ENCODE measurements at places on chromosomes 2 and 18.

GRCh38 chr2:128196026-128196425, 105.0 kb downstream of the UGGT1 start:
- no peak for DNase-seq

- no peak for DNase-seq
These were observed 395.8 kb downstream of the LNPK start for GRCh38 chr2:175606010-175606841.

DNA sequence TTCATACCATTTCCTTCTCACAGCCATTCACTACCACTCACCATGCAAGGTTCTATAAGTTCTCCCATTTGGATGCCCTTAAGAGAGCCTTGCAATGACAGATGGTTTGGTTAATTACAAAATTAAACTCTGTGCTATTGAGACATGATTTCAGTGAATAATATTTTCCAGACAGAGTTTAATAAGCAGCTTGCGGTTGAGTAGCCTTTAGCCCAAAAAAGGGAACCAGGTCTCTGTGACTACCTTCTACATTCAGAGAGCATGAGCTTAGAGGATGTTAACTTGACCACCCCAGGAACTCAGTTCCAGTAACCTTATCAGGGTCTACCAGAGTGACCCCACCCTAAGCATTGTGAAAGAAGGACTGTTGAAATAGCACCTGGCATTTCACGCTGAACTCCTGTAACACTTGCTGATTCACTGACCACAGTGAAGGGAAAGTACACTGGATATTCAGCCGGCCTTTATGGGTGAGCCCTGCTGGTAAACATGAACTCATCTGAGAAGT, 1173.1 kb upstream of the ZEB2 start:
- DNase-seq, result no peak

GRCh38 chr2:171811245-171811628, 82.8 kb downstream of the SLC25A12 start:
- DNase-seq, result no peak

- DNase-seq, result no peak
These were observed 696.3 kb downstream of the BCL11A start for GRCh38 chr2:59857109-59857508.

DNA sequence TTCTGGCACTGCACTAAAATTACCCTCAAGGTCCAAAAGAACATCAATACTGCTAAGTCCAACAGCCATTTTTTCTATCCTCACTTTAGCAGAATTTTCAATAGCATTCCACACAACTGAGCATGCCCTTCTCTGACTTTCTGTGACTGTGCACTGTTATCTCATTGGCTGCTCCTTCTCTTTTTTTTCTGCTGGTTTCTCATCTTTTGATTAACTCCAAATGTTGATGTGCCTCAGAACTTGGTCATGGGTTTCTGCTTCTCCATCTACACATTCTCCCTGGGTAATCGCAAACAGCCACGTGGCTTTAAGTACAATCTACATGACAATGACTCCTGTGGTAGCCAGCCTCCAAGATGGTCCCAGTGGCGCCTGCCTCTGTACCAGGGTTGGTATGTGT, 75.0 kb upstream of the CD226 start:
- DNase-seq, result no peak
